ENCODE measurements at places on chromosomes 3 and 15.
A peak's percentile ranks its signal among the peaks of the same experiment; 100 is the strongest.

GRCh38 chr3:46712191-46713049, 5.2 kb downstream of the PRSS50 start:
- H3K36me3 ChIP-seq, result no peaks in the 10 kb centered on the region
- H3K4me1 ChIP-seq, result no peaks in the 10 kb centered on the region
- no peak for DNase-seq
- H3K4me3 ChIP-seq, result no peak overlapping the region

- DNase-seq, result no peak
- peaks cover 34% of the 10 kb centered on the region for H3K4me1 ChIP-seq
- H3K27me3 ChIP-seq, result no peaks in the 10 kb centered on the region
- H3K36me3 ChIP-seq, result peaks cover 8% of the 10 kb centered on the region
- no peak overlapping the region for H3K27ac ChIP-seq
Observed at GRCh38 chr15:55283379-55284147, 6.0 kb downstream of the RAB27A start.

DNA sequence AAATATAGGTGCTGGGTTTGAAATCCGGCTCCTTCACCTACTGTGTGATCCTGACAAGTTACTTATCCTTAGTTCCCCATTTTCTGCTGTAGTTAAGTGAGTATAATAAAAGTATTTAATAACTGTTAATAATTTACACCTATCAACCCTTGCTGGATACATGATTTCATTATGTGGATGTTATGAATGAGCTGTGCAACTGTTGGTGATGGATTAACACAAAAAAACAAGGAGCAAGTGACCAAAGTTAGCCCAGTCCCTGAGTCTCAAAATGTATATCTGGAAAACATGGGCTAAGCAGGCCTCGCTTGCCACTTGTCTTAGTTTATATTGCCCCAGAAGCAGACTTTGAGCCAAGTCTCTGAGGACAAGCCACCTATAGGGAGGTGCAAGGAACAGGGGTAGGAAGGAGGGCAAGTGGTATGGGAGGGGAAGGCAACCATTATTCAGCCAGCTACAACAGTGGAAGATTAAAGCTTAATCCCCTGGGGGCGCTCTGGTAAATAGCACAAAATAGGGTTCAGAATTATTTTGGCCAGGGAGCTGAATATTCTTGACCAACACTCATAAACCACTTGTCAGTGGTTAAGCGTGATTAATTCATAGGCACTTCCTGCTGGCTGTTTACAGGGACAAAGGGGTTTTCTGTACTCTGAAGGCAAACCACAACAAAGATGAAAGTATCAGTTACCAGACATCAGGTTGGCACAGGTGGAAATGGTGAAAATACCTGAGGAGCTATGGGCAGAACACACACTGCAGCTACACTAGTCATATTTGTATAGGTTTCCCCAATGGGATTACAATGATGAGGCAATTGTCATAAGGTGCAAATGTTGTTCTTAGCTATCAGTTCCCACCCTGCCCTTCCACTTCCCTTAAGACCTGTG, 76.2 kb downstream of the TRIM42 start:
- no peak for DNase-seq
- no peak overlapping the region for H3K27ac ChIP-seq
- no peak overlapping the region for H3K4me3 ChIP-seq
- H3K27me3 ChIP-seq, result no peaks in the 10 kb centered on the region
- H3K4me1 ChIP-seq, result peaks cover 5% of the 10 kb centered on the region
- H3K36me3 ChIP-seq, result no peaks in the 10 kb centered on the region

GRCh38 chr3:141125351-141125750, 74.2 kb downstream of the SPSB4 start:
- no peaks in the 10 kb centered on the region for H3K36me3 ChIP-seq
- DNase-seq, result no peak
- H3K27me3 ChIP-seq, result no peaks in the 10 kb centered on the region
- H3K4me3 ChIP-seq, result no peak overlapping the region
- H3K4me1 ChIP-seq, result no peaks in the 10 kb centered on the region

DNA sequence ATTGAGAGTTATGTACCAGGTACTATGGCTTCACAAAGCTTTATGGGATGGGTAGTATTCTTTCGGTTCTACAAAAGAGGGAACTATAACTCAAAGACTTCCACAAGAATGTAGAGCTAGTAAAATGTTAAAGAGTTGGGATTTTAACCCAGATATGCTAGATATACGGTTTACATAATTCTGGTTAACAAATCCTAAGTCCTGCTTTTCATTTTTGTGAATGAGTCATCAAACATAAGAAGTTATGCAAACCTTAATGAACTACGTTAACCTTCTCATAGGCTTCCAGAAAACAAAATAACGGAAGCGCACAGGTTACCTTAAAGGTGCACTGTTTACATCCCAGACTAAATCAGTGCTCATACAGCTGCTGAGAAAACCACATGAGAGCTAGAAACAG, 1049.3 kb downstream of the MCTP2 start:
- H3K4me1 ChIP-seq, result no peaks in the 10 kb centered on the region
- H3K4me3 ChIP-seq, result no peak overlapping the region
- no peaks in the 10 kb centered on the region for H3K36me3 ChIP-seq
- H3K27me3 ChIP-seq, result peaks cover 63% of the 10 kb centered on the region
- no peak overlapping the region for H3K27ac ChIP-seq

- H3K27me3 ChIP-seq, result no peaks in the 10 kb centered on the region
- peaks cover 51% of the 10 kb centered on the region for H3K36me3 ChIP-seq
- DNase-seq, result no peak
- H3K27ac ChIP-seq, result no peak overlapping the region
Observed at GRCh38 chr15:83053151-83053550, 13.9 kb downstream of the BTBD1 start.

DNA sequence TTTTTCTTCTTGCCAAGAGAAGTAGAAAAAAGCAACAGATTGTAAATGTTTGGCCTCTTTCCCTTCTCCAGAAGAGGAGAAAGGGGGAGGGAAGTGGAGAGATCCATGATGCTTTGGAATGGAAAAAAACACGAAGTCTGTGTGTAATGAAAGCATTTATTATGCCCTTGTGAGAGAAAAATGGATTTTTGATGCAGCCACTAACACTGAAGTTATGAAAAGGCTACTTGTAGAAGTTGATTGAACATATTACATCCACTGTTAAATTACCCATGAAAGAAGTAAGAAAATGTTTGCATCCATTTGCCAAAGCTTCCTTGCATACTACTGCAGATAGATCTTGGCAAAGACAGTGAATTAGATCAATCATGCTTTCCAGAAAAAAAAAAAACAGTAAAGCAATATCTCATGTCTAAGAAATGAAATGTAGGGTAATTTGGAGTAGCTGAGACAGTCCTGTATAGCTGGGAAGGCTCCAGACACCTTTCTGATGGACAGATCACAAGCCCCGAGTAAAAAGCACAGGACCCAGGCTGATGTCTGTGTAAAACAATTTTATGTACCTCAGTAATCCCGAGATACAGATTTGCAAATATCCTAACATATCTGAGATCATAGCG, 295.5 kb downstream of the PLOD2 start:
- H3K4me1 ChIP-seq, result no peaks in the 10 kb centered on the region
- DNase-seq, result no peak
- no peaks in the 10 kb centered on the region for H3K27me3 ChIP-seq
- no peak overlapping the region for H3K27ac ChIP-seq
- H3K36me3 ChIP-seq, result no peaks in the 10 kb centered on the region

DNA sequence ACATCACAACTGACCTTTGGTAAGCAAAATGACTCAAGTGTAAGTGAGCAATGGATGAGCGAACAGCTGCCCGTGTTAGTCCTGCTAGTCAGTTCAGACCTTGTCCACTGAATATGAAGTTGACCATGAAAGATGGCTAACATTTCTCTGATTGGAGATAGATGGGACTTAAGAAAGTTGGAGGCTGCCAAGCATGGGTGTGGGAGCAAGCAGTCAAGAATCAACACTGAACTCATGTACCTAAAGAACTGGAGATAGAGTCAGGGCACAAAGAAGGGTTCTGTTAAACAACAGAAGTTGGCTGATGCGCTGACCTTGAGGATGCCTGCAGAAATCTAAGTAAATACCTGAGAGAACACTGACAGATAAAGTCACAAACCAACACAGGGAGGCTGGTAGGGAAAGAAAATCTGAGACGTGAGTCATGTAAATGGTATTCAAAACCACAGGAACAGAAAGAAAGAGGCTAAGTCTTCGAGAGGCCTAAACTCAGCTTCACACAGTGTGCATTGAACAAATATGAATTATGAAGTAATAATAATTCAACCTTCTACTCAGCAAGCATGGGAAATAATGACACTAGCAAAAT, 30.7 kb upstream of the ANPEP start:
- peaks cover 4% of the 10 kb centered on the region for H3K36me3 ChIP-seq
- no peak overlapping the region for H3K4me3 ChIP-seq
- peaks cover 6% of the 10 kb centered on the region for H3K4me1 ChIP-seq
- no peaks in the 10 kb centered on the region for H3K27me3 ChIP-seq

GRCh38 chr3:163809540-163809993, 1268.7 kb downstream of the SI start:
- no peak overlapping the region for H3K4me3 ChIP-seq
- H3K36me3 ChIP-seq, result no peaks in the 10 kb centered on the region
- no peaks in the 10 kb centered on the region for H3K27me3 ChIP-seq
- DNase-seq, result no peak
- H3K4me1 ChIP-seq, result no peaks in the 10 kb centered on the region

DNA sequence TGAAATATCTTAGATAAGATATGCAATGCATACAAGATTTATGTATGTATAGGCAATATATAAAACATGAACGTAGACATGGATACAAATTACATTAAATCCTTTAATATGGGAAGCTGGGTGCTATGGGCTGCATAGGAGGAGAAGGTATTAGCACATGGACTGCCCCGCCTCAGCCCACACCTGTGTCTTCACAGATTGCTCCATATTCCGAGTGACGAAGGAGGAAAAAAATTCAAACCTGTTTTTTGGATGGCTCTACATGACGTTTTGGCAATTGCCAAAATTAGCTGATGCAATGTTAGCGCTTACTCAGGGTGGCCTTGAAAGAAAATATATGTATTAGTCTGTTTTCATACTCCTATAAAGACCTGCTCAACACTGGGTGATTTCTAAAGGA, 223.4 kb upstream of the SLCO3A1 start:
- no peak overlapping the region for H3K27ac ChIP-seq
- no peak overlapping the region for H3K4me3 ChIP-seq
- H3K4me1 ChIP-seq, result no peaks in the 10 kb centered on the region
- H3K27me3 ChIP-seq, result no peaks in the 10 kb centered on the region
- H3K36me3 ChIP-seq, result no peaks in the 10 kb centered on the region
- DNase-seq, result no peak

GRCh38 chr3:12462159-12462947, 21.9 kb upstream of the TSEN2 start:
- H3K4me3 ChIP-seq, result peak overlapping the region; percentile 34
- no peak overlapping the region for H3K27ac ChIP-seq
- peak; percentile 26 for DNase-seq
- H3K4me1 ChIP-seq, result peaks cover 5% of the 10 kb centered on the region

DNA sequence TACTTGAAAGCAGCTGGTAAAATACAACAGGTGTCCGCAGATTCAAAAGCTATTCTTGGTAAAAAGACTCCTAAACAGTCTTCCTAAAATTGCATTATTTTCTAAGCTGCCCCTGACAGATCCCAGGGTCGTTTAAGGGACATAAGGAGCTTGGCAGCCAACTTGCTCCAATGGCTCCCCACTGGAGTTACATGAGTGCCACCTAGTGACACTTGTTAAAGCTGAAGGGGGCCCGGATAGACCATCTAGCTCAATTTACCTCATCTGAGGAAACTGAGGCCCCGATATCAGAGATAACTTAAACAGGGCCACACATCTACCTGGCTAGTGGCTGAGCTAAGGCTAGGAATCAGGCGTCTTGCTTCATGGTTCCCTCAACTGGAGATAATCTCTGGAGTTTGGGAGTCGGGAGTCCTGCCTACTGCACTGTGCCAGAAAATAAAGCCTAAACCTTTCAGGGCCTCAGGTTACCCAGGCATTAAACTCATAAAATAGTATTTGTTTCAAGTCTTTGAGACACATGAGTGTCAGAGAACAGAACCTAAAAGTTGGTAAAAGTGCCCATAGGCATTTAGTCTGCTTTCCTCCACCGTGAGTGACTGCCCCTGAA, 6.5 kb upstream of the TBC1D23 start:
- DNase-seq, result peak; percentile 70
- no peaks in the 10 kb centered on the region for H3K36me3 ChIP-seq
- no peak overlapping the region for H3K4me3 ChIP-seq
- no peaks in the 10 kb centered on the region for H3K27me3 ChIP-seq

DNA sequence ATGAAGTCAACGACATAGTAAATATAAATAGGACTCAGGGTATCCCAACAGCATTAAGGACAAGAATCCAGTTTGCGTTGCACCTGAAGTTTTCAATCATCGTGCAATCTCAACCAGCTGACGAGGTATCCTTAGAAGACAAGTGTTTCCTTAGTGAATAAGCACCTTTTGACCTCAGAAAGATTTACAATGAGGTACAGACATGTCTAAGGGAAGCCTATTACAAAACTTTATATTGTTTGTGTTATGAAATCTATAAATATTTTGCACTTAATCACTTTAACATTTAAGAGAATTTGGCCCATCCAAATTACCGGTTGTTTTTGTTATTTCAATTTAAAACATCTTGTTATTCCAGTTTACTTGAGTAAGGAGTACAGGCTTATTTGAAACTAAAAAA, 64.9 kb upstream of the PRICKLE2 start:
- H3K27ac ChIP-seq, result no peak overlapping the region
- H3K4me1 ChIP-seq, result no peaks in the 10 kb centered on the region
- no peak overlapping the region for H3K4me3 ChIP-seq
- no peaks in the 10 kb centered on the region for H3K27me3 ChIP-seq

DNA sequence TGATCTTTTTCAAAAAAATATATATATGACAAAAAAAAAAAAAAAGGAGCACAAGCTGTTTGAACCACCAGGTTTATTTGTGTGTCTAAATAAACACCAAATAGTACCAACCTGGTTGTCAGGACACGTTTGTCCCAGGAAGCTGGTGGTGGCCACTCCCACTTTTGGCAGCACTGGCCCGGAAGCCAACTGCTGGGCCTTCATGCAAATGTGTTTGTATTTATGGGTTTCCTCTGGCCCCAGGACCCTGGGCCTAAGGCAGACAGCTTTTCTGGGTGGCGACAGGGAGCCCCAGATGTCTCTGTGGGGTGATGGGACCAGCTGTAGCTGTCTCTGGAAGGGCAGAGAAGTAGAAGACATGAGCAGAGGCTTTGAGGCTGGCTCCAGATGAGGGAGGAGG, 31.6 kb downstream of the PRKCD start:
- H3K36me3 ChIP-seq, result peaks cover 4% of the 10 kb centered on the region
- no peak for DNase-seq
- H3K27me3 ChIP-seq, result no peaks in the 10 kb centered on the region
- no peak overlapping the region for H3K4me3 ChIP-seq
- H3K27ac ChIP-seq, result no peak overlapping the region

DNA sequence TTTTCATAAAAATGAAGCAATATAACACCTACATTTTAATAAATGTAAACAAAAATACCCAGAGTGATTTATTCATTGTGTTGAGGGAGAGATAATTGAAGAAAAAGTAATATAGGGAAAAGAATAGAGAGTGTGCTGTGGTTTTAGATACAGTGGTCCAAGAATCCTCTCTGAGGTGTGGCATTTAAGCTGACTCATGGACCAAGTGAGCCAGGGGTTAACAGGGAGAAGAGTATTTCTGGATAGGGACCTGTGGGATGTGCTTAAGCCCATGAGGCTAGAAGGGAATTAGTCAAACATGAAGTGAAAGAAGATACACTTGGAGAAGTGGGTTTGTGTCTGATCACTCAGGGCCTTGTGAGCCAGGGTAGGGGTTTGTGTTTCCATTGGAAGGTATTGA, 680.7 kb upstream of the GRM7 start:
- no peak overlapping the region for H3K27ac ChIP-seq
- no peaks in the 10 kb centered on the region for H3K4me1 ChIP-seq
- H3K4me3 ChIP-seq, result no peak overlapping the region
- no peaks in the 10 kb centered on the region for H3K36me3 ChIP-seq
- DNase-seq, result no peak
- H3K27me3 ChIP-seq, result no peaks in the 10 kb centered on the region

All from common myeloid progenitor, CD34-positive (primary cell).